Osteoblast (primary cell): ENCODE measurements at places on chromosomes 2 and 18. TPM values are rescaled to one million over a fixed set of nuclear protein-coding genes. Genes with fewer than 3 reads are reported as not detected.

SETBP1 gene
- 22.8 and 23.0 TPM in 2 replicates for total RNA-seq

CFAP210 gene
- under 0.01 and 0.36 TPM in 2 replicates for total RNA-seq

POTEJ gene
- total RNA-seq, result not detected in 2 replicates

CHRND gene
- not detected in 2 replicates for total RNA-seq

POMC gene
- 0.59 and 2.2 TPM in 2 replicates for total RNA-seq

DNA sequence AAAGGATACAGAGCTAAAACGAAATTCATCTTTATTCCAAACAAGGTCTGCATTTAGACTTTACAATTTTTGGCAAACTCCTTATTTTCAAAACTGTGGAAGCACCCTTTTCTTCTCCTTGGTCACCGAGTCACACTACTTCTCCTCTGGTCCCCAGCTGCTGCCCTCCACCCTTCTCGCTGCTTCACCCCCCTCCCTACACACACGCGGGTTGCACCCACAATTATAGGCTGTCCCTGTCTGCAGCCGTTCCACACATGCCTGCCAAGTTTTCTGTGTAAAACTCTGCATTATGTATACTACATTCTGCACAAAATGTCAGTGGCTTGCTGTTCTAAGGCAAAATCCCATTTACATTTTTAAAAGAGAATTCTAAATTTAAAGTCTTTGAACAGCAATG is 63.5 kb downstream of the PTPN2 start:
- DNase-seq, result no peak

DNA sequence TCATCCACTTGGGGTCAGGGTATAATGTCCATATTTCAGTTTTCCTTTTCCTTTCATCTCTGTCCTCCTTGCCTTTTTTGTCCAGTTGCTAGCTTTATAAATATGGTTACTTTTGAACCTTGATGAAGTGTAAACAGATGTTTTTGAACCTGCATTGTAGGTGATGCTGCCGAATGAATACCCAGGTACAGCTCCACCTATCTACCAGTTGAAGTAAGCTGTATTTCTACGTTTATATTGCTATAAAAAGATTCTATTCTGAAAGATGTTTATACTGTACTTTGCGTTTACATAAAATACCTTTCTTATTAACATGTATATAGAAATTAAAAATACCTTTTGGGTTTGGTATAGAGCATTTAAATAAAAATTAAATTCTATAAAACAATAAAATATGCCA is 2.2 kb downstream of the IMPACT start:
- DNase-seq, result no peak

DNA sequence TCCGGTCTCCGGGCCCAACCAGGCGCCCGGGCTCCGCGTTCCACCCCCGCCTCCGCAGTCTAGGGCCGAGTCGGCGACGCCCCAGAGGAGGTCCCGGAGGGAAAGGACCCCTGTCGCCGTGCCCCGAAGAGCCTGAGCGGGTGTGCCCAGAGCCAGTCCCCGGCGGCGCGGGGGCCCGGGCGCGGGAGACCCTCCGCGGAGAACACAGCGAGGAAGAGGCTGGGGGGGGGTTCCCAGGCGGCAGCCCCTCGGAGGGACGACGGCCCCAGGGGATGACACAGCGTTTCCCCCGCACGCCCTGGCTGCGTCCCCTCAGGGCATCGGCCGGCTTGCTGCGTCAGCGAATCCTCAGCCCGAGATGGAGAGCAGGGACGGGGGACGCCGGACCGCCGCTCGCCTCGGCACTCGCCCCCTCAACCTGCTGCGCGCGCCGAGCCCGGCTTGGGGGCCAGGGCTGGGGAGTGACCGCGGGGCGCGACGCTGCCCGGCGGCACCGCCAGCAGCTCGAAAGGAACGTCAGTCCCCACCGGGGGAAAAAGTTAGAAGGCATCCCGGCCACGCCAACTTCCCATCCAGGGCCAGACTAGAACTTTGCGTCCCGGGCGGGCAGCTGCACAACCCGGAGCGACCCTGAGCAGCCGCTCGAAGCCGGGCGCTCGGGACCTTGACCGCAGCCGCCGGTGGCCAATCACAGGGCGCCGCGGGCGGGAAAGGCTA is 711 bp downstream of the SFXN5 start:
- peak; percentile 80 for DNase-seq

DNA sequence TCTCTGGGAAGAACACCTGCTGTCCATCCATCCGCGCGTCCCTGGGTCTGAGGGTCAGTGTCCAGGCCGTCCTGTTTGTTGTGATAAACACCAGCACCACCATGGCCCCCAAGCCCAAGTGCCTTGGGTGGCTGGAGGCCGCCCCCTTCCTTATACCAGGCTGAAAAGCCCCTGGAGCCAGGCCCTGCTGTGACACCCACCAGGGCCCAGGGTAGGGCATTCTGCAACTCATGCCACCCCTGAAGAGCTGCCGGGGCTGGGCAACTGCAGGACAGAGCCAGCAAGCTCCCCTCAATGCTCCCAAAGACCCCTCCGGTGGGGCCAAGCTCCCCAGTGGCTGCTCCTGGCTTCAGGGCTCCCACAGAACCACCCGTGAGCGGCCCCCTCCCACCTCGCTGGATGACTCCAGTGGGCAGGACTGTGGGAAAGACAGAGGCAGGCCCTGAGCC is 31.9 kb upstream of the SNED1 start:
- peak; percentile 68 for DNase-seq

DNA sequence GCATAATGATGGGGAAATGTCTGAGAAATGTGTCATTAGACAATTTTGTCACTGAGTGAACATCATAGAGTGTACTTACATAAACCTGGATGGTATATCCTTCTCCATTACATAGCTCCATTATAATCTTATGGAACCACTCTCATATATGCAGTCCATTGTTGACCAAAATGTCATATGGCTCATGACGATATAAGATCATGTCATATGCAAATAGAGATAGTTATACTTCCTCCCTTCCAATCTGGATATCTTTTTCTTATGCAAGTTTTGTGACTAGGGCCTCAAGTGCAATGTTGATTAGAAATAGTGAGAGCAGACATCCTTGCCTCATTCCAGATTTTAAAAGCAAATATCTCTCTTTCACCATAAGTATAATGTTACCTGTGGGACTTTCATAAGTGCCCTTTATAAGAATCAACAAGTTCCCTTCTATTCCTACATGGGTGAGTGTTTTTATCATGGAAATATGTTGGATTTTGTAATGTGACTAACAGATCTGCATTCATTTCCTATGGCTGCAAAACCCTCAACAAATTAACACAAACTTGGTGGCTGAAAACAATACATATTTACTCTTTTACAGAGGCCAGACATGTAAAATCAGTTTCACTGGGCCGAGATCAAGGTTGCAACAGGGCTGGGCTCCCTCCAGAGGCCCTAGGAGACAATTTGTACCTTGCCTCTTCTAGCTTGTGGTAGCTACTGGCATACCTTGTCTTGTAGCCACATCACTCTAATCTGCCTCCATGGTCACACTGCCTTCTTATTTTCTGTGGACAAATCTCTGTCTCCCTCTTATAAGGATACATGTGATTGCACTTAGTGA is 21.6 kb upstream of the SULT1C4 start:
- DNase-seq, result no peak

- no peak for DNase-seq
These were observed 24.2 kb downstream of the XRCC5 start for GRCh38 chr2:216133397-216133796.

GRCh38 chr18:37389684-37390368 is 175.8 kb downstream of the CELF4 start:
- peak; percentile 59 for DNase-seq

DNA sequence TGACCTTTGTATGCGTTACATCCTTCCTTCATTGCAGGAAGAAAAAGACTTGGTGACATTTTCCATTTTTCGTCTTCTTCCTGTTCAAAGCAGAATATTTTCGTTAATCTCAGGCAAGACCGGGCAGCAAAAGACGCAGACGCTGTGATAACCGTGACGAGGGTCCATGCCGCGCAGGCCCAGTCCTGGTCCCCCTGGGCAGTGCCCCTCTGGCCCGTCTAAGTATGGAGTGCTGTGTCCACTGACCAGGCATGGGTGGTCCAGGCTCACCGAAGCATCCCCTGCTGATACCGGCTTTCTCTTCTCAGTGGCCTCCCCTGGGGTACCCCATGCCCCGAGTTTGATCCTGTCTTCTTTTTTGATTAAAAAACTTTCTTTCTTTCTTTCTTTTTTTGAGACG is 135.2 kb upstream of the ASB18 start:
- no peak for DNase-seq

DNA sequence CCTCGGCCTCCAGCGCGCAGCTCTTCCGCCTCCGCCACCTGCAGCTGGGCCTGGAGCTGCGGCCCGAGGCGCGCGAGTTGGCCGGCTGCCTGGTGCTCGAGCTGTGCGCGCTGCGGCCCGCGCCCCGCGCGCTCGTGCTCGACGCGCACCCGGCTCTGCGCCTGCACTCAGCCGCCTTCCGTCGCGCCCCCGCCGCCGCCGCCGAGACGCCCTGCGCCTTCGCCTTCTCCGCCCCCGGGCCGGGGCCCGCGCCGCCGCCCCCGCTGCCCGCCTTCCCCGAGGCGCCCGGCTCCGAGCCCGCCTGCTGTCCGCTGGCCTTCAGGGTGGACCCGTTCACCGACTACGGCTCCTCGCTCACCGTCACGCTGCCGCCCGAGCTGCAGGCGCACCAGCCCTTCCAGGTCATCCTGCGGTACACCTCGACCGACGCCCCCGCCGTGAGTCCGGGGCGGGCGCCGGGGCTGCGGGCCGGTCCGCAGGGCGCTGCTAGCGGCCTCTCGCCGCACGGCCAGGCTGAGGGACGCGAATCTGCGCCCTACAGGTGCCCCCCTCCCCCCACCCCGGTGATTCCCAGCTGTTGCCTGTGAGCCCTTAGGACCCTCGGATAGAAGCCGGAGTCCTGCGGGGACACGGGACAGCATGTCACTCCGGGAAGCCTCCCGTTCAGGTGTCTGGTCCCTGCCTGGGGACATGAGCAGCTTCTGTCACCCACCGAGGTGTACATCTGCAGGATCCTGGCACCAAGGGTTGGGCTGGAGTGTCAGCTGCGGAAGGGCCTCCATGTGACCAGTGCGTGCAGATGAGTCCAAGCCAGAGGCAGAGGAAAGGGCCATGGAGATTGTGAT is 616 bp downstream of the RNPEPL1 start:
- peak; percentile 96 for DNase-seq

GRCh38 chr2:196239622-196240587 is 68.5 kb upstream of the STK17B start:
- no peak for DNase-seq

DNA sequence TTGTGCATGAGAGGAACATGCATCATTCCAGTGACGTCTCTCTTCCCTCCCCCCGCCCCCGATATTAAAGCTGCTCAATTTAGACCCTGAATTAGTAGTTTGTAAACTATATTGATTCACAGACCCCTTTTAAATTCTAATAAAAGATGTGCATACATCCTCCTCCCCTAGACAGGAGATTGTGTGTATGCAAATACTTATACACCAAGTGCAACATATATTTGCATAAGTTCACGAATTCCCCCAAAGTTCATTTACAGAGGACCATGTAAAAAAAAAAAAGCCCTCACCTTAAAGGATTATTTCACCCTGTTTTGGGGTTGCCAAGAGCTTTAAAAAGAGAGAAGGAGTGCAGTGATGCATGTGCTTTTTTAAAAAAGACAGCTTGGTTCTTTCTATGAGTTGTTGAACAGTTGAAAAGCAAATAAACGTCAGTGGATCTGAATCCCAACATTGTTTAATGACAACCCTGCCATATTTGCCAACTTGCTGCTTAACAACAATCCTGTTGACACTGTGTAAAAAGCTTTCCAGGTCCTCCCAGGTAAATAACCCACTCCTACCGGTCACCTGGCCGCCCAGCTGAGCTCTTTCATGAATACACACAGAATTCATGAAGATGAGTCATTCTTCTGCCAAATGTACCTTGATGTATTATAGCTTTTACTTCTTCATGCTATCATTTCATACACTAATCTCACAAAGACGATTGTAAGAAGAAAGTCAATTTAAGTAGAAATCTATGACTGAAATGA is 211.5 kb downstream of the IKZF2 start:
- DNase-seq, result no peak

DNA sequence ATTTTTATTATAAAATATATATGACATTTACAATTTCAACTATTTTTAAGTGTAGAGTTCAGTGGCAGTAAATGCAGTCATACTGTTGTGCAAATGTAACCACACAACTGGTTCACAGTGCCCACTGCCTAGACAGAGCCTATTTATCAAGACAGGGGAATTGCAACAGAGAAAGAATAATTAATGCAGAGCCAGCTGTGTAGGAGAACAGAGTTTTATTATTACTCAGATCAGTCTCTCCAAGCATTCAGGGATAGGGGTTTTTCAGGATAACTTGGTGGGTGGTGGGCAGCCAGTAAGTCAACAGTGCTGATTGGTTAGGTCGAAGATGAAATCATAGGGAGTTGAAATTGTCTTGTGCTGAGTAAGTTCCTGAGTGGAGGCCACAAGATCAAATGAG is 200.3 kb downstream of the NYAP2 start:
- no peak for DNase-seq

- DNase-seq, result no peak
These were observed 175.0 kb upstream of the PARD3B start for GRCh38 chr2:204370172-204370718.

DNA sequence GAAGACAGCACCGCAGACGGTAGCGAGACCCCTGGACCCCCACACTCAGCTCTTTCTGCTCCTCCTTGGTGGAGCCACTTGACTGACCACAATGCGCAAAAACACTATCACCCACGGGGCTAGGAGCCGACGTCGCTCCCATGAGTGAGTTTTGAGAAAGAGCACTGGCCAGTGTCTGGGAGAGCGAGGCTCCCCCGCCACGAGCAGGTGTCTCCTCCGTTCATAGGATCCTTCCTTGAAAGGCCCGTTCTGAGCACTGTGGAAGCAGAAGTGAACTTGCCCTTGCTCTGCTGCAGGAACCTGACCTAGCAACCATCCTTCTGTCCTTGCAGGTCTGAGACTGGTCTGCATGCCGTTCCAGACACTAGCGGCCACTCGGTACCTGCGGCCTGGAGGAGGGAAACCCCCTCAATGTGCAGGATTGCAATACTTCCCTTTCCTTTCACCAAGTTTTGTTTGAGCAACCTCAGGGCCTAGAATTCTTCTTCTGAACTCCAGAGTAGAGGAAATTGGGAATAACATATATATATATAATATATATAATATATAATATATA is 12.9 kb upstream of the ZNF516 start:
- no peak for DNase-seq

DNA sequence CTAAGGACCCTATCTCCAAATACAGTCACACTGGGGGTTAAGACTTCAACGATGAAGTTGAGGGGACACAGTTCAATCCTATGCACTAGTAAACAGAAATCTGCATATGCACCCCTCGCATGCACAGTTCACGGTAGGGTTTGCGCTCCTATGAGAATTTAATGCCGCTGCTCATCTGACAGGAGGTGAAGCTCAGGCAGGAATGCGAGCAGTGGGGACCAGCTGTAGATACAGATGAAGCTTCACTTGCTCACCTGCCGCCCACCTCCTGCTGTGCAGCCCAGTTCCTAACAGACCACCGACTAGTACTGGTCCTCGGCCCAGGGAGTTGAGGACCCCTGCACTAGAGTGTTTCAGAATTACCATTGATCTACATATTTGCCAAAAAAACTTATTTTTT is 40.0 kb upstream of the FAHD2A start:
- DNase-seq, result no peak
